ENCODE measurements at places on chromosomes 3 and 15.
A peak's percentile ranks its signal among the peaks of the same experiment; 100 is the strongest.

GRCh38 chr3:58999134-58999773, 50.6 kb downstream of the CFAP20DC start:
- DNase-seq: no peak

DNA sequence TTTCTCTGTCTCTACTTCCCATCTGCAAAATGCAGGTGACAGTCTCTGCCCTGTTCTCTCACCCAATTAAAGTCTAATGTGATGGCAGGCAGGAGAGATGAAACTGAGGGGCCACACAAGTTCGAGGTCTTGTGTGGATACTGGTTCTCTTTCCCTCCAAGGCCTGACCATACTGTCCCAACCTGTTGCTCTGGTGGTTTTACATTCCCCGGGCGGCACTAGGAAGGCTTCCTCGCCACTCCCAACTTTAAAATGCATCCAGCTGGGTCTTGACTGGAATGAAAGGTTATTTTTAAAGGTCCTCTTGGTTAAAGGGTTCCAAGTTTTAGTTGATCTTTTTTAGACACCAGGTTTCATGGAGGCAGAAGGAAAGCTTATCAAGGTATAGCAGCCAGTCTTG, 37.2 kb downstream of the WHAMM start:
- no peak for DNase-seq

DNA sequence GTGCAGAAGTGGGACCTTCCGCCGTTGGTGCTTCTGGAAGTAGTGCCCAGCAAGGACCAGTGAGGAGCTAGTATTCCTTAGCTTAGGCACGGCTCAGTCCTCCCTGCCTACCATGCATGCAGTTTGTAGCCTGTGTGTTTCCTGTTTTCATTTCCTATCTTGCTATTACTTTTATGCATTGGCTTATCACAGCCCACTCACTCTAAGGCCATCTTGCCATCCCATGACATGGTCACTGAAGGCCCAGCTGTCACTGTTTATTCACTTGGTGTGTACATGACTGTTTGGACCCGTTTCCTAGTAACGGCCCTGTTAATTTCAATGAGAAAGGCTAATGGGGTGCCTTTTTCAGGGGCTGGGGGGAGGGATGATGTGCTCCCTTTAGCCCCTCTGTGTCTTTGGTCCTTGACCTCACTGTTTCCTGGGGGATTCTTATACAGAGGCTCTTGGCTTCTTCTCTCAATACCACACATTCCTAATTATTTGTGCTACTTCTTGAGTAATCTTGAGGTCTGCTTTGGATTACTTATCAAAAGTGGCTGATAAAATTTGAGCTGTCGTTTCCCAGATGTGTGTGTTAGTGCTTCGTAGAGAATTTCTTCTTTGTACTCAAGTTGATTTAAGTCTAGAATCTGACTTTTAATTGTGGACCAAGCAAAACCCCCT, 24.5 kb upstream of the TRAK1 start:
- DNase-seq: no peak

DNA sequence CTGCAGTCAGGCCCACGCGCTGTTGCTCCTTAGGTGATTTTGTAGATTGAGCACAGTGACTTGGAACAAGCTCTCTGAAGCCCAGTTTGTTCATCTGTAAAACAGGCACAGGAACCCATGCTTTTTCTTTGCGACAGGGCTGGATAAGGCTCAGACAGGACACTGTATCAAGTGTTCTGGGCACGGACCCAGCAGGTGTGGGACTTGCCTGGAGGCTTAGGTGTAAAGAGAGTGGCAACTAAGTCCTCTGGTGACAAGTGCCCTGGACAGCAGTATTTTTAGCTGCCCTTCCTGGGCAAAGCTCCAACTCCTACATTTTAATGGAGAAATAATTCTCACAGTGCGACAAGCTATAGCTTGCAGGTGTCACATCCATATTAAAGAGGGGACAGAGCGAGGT, 32.2 kb downstream of the CD276 start:
- DNase-seq: no peak

DNA sequence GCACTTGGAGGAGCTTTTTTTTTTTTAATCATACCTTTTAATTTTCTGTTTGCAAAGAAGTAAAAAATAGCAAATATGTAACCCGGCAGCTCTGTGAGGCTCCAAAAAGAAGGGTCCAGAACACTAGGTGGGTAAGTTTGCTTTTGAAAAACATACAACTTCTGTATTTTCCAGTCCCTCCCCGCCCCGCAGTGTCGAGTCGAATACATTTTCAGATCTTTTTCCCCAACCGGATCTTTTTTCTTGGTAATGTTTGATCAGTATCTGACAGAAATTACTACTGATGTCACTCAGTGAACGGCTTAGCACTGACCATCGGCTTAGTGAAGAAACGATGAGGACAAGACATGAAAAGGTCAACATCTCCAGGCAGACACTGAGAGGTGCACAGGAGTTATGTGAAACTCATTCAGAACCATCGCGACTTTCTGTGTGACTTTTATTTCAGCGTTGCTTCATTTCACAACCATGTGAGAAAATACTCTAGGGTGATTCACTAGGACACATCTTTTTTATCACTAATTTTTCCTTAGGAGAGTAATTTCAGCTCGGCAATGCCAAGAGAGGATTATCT, 11.0 kb downstream of the ISL2 start:
- no peak for DNase-seq

GRCh38 chr3:53881691-53882593, at the start of gene ACTR8:
TSS of gene ACTR8 (minus strand) at chr3:53882152. CDS start at chr3:53882101, 51 bp downstream.
- DNase-seq: peak; percentile 88

DNA sequence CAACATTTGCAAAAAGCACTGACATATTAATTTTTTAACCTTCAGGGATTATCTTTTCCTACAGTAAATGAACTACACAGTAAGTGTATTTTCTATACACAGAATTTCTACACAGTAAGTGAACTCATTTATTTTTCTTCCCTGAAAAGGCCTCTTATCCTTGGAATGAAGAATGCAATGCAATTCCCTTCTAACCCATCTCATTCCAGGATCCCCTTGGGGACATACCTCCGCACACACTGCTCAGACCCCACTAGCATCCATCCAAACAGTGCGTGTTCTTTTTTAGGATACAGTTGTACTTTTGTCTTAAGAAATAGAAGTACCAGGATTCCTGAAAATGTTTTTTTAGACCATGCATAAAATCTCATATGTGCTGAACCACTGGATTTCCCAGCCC, 152.8 kb downstream of the UACA start:
- DNase-seq: no peak

GRCh38 chr3:58011580-58011979, 3.4 kb downstream of the FLNB start:
- no peak for DNase-seq

- DNase-seq: no peak
These were observed 2.3 kb downstream of the SERP1 start for GRCh38 chr3:150544041-150544440.

DNA sequence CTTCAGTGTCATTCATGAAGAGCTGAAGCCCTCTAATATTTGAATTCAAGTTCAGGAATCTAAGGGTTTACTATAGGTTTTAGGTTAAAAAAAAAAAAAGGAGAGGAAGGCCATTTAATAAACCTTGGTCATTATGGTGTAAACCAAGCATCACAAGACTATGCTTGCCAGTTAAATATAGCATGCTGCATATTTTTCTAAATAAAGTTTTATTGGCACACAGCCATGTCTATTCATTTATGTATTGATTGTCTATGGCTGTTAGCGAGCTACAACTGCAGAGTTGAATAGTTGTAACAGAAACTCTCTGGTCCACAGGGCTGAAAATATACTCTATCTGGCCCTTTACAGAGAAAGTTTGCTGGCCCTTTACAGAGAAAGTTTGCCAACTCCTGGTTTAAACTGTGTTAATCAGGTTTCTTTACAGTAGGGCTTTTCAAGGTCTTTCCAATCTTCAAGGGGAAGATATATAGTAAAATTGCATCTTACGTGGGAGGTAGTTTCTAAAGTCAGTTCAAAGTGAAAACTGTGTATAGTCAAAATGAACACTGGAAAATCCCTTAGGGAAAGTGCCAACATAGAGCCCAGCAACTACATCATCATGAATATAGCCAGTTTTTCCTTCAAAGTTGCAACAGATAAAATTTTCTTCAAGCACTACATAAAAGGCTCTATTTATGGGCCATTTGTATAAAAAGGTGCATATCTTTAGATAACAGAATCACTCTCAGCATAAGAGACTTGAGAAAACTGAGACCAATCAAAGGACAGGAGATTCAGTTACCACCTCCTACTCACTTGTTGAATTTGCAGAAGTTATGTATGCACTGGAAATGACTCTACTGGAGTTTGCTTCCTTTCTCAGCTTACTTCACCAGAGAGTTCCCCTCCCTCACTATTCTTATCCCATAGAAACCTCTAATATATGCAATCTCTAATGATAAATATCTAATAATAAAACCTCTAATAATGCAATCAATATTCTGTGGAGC, 49.7 kb upstream of the FRMD4B start:
- DNase-seq: no peak

- no peak for DNase-seq
These were observed 253.1 kb downstream of the NFKBIZ start for GRCh38 chr3:102102394-102102793.

- no peak for DNase-seq
These were observed 263.8 kb downstream of the SLCO3A1 start for GRCh38 chr15:92117261-92117731.

- DNase-seq: no peak
These were observed 2.5 kb downstream of the ATG7 start for GRCh38 chr3:11274566-11275142.

GRCh38 chr15:94857466-94857865, 626.1 kb downstream of the MCTP2 start:
- DNase-seq: no peak

- DNase-seq: no peak
These were observed 37.9 kb downstream of the GLDN start for GRCh38 chr15:51379390-51379789.

GRCh38 chr15:43943511-43943910, 116.7 kb downstream of the WDR76 start:
- DNase-seq: no peak

GRCh38 chr15:90099868-90100831, 2.1 kb downstream of the IDH2 start:
- peak; percentile 49 for DNase-seq

DNA sequence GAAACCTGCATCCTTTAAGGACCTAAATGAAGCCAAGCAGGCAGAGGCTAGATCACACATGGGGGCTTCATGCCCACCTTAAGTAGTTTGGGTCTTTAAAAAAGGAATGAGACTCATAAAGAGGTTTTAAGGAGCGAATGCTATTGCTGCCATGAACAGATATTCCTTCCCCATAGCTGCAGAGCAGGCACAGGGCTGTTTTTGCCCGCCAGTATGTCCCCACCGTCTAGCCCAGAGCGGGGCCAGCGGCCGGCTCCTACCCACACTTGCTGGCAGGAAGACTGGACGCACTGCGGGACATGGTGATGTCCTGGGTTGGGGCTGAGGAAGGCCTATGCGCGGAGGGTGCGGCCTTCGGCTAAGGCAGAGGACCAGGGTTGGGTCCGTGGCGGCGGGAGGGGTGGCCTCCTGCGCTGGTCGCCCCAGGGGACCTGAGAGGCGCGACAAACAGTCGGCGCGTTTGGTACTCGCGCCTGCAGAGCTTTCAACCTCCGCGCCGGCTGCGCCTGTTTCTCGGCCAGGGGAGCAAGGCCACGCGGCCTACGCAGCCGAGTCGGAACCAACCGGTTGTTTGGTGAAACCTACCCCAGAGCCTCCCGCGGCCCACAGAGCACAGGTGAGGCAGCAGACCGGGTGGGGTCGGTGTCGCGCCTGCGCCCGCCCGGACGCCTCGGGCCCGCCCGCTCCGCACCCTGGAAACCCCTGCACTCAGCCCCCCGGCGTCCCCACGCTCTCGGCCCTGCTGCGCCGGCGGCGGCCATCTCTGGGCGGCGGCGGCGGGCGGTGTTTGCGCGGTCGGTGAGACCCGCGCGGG, at the start of gene FAIM:
FAIM (plus strand) TSS at position 450 of the 814 bp plus-strand sequence. CDS start 10,956 bp downstream, outside the sequence.
- DNase-seq: peak; percentile 75

- DNase-seq: no peak
These were observed 21.6 kb downstream of the FSIP1 start for GRCh38 chr15:39761006-39761405.

DNA sequence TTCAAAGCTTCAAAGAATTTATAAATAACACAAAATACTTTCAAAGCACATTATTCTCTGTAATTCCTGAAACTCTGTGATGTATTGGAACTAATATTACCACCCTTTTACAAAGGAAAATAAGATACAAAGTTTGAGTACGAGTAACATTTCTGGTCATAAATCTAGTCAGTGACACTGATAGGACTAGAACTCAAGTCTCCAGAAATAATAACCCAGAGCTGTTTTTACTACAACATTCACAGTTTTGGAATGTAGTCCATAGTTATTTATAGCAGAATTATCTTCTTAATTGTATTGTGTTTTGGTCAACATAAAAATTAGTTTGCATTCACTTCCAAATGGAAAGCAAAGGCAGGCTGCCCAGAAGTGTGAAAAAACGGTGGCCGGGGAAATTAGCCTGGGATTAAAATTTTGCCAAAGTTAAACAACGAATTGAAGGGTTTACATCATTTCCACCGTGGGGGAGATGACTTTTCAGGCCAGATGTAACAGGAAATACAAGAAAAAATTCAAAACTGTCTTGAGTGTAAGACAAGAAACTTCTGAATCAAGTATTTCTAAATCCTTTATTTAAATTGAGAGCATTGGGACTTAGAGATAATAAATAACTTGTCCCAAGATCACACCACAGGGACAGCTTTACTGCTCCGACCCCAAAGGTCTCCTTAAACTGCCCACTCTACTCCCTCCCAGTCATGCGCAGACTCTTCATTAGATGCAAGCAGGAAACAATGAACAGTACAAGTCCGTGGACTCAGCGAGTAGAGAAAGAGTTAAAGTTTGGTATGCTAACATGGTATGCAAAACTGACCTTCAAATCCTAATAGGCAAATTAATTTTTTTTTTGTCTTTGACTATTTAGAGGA, 74.3 kb upstream of the VGLL4 start:
- no peak for DNase-seq

GRCh38 chr3:36733723-36734122, 30.6 kb downstream of the DCLK3 start:
- no peak for DNase-seq

DNA sequence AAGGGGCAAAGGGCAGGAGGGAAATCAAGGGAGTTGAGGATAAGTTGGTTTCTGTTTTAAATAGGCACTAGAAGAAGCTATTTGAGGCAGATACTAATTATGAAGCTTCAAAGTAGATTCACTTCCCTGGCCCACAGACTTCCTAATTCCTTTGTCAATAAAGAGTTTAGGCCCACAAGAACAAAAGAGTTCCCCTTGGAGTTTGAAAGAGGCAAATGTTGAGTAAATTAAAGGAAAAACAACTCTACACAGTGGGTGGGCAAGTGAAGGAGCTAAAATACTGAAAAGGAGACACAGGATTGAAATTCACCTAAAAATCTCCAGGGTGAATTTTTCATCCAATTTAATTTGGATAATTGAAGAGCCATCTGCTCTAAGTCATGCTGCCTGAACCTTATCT, 411.7 kb upstream of the RORA start:
- DNase-seq: no peak

- no peak for DNase-seq
These were observed 1046.3 kb upstream of the GBE1 start for GRCh38 chr3:82807781-82808180.

- DNase-seq: no peak
These were observed 106.4 kb downstream of the TUSC7 start for GRCh38 chr3:116815831-116816588.
